Calu3 (cell line): ENCODE measurements at places on chromosomes 1 and 21.
A peak's percentile ranks its signal among the peaks of the same experiment; 100 is the strongest.

DNA sequence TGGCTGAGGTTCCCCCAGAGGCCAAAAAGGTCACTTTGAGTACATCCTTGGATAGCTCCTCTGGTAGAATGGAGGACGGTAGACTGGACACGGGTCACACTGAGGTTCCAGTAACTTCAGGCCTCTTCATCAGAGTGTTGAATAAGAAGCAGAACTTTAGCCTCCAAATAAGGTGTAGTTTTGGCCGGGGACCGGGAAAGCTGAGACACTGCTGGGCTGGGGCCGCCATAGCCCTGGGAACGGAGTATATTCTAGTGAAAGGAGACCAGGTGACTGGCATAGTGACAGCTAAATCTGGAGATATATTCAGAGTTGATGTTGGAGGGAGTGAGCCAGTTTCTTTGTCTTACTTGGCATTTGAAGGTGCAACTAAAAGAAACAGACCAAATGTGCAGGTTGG, 84.1 kb downstream of the EVA1C start:
- H3K27ac ChIP-seq, result no peak overlapping the region
- no peaks in the 10 kb centered on the region for H3K27me3 ChIP-seq
- no peak for DNase-seq
- H3K4me3 ChIP-seq, result no peak overlapping the region

GRCh38 chr1:172905452-172905851, 145.3 kb downstream of the TNFSF18 start:
- H3K4me1 ChIP-seq, result peaks cover 74% of the 10 kb centered on the region
- peaks cover 8% of the 10 kb centered on the region for H3K36me3 ChIP-seq
- no peaks in the 10 kb centered on the region for H3K27me3 ChIP-seq
- no peak overlapping the region for H3K4me3 ChIP-seq
- no peak for DNase-seq
- H3K27ac ChIP-seq, result no peak overlapping the region

DNA sequence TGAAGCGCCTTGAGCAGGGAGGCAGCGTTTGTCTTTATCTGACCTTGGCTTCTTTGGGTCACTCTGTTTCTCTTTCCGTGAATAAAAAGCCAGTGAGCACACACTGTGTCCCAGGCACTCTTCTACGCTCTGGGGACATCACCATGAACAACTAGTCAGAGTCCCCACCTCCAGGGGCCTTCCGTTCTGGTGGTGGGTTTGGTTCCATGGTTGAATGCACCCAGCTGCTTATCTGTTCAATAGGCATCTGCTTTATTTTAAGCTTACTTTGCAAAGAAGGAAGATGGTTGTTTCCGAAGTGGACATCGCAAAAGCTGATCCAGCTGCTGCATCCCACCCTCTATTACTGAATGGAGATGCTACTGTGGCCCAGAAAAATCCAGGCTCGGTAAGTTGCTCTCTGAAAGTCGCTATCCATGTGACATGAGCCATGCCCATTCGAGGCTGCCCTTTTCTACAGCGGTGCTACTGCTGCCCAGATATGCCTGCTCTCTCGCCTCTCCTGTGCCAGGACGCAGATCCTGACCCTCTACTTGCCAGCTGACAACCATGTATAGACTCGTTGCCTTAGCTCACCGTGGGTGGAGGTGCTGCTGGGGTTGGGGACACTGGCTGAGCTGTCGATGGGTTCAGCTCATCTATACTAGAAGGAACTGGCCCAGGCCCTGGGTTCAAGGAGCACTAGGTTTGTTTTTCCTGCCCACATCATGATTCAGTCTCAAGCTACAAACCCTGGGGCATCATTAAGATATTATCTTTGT, 5.9 kb downstream of the MX1 start:
- no peak overlapping the region for H3K4me3 ChIP-seq
- peaks cover 12% of the 10 kb centered on the region for H3K36me3 ChIP-seq
- H3K27me3 ChIP-seq, result no peaks in the 10 kb centered on the region
- no peaks in the 10 kb centered on the region for H3K4me1 ChIP-seq
- DNase-seq, result no peak

DNA sequence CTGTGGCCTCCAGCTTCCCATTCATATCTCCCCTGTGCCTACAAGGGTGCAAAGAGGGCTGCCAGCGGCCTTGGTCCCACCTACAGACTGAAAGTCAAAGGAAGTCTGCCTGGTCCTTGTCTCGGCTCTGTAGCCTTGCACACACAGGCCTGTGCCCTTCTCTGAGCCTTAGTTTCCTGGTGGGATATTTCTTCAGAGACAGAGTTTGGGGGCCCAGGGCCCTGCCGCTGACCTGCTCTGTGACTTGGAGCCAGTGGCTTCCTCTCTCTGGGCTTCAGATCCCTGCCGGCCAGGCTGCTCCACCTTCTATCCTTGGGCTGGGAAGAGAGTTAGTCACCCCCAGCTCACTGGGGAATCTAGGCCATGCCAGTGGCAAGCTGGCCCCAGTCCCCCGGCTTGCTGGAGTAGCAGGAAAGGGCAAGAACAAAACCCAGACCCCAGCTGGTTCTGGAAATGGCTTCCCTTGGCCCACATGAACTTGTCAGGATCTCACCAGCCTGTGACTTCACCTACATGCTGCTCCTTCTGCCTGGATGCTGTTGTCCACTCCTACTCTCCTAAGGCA, 1.0 kb upstream of the TMEM61 start:
- H3K4me1 ChIP-seq, result peaks cover 35% of the 10 kb centered on the region
- DNase-seq, result no peak
- peaks cover 20% of the 10 kb centered on the region for H3K27me3 ChIP-seq

GRCh38 chr1:145884675-145885074, 991 bp downstream of the ANKRD35 start:
- H3K36me3 ChIP-seq, result peaks cover 17% of the 10 kb centered on the region
- H3K27ac ChIP-seq, result no peak overlapping the region
- peak overlapping the region; percentile 43 for H3K4me3 ChIP-seq
- peaks cover 50% of the 10 kb centered on the region for H3K4me1 ChIP-seq

DNA sequence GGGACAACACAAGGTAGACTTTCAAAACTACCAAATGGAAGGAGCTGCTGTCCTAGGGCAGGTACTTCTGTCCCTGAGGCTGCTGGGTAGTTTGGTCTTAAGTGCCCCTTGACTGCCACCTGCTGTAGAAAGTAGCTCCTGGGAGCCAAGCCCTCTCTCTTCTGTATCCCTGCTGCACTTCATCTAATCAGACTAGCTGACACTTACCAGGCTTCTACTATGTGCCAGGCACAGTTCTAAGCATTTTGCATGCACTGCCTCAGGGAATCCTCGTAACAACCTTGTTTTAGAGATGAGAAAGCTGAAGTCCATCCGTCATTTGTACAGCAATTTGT, 15.9 kb upstream of the SRSF4 start:
- peaks cover 6% of the 10 kb centered on the region for H3K4me1 ChIP-seq
- H3K36me3 ChIP-seq, result peaks cover 33% of the 10 kb centered on the region
- H3K4me3 ChIP-seq, result no peak overlapping the region
- no peak overlapping the region for H3K27ac ChIP-seq
- no peaks in the 10 kb centered on the region for H3K27me3 ChIP-seq
- DNase-seq, result peak; percentile 42

DNA sequence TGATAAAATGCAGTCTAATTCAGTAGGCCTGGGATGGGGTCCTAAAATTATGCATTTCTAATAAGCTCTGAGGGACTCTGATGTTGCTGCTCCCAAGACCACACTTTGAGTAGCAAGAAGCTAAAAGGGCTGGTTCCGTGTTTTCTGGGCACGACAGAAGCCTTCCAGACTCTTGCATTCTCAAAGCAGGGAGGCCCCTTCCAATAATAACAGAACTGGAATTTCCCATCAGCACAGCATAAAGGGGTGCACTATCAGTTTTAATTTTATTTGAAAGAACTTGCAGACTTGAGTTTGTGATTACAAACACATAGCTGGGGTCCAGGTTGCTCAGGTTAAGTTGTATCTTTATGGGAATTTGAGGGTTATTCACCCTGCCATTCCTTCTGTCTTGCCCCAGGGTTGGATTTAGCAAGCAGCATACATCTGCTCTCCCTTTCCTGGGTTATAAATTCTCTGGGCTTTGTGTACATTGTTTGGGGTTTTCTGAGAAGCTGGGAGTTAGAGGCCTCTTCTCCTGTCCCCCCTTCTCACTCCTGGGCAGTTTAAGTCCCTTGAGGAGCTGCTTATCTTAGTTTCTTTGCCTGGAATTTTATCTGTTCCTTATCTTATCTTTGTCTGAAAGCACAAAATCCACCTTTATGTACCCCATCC, 94.2 kb upstream of the SLC2A1 start:
- H3K36me3 ChIP-seq, result no peaks in the 10 kb centered on the region
- no peaks in the 10 kb centered on the region for H3K4me1 ChIP-seq
- H3K27ac ChIP-seq, result no peak overlapping the region
- no peak for DNase-seq
- no peaks in the 10 kb centered on the region for H3K27me3 ChIP-seq

DNA sequence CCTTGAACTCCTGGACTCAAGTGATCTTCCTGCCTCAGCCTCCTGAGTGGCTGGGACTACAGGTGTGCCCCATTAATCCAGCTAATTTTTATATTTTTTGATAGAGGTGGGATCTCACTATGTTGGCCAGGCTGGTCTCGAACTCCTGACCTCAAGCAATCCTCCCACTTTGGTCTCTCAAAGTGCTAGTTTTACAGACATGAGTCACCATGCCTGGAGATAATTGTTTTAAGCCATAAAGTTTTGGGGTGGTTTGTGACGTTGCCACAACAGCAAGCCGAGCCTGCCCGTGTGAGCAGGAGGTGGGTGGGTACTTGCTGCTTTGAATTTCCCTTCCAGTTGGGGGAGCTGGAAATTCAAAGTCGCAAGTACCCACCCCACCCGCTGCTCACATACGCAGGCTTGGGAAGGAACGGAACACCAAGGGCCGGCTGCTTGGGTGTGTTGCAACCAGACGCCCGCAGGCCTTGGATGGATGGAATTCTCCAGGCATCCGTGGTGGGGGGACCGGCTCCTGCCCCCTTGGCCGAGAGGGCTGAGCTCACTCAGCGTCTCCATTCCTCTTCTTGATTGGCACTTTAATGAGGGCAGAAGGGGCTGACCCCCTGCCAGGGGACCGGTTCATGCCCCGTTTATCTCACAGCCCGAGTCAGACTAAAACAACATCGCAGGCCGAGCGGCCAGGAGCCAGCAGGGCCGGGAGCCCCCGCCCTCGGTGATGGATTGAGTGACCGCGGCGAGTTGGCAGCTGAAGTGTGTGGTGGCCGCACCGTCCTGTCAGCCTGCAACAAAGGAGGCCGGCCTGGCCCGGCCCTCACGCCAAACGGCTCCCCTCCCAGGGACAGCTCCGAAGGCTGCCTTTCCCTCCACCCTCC, 78.1 kb downstream of the DHRS3 start:
- peak overlapping the region; percentile 15 for H3K27ac ChIP-seq
- no peaks in the 10 kb centered on the region for H3K27me3 ChIP-seq
- no peak overlapping the region for H3K4me3 ChIP-seq
- peak; percentile 78 for DNase-seq
- H3K4me1 ChIP-seq, result peaks cover 47% of the 10 kb centered on the region

- no peak overlapping the region for H3K27ac ChIP-seq
- H3K4me1 ChIP-seq, result no peaks in the 10 kb centered on the region
- H3K36me3 ChIP-seq, result no peaks in the 10 kb centered on the region
- no peaks in the 10 kb centered on the region for H3K27me3 ChIP-seq
Observed at GRCh38 chr21:42533306-42533962, 19.8 kb downstream of the SLC37A1 start.

DNA sequence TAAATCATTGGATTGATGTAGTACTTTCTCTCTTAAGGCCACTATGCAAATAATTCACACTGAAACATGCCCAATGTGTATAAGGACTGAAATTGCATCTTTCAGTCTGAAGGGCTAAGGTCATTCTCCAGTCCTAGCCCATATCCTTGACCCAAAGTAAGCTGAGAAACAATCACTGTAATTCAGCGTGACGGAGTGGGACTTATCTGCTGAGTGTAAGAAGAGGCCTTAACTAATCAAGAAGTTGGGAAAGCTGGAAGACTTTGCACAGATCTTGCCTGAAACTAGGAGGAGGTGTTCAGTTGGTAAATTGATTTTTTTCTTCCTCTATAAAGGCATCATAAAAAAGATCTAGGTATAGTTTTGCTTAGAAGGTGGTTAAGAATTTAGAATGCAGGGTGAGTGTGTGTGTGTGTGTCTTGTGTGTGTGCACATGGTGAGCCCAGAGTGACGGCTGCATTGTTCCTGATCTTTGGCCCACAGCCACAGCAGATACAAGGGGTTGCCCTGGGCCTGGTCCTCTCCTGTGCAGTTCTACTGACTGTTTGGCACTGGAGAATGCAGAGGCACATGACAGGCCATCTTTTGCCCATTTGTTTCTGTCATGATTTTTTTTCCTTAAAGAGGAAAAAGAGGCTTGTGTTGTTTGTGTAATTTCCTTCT, 13.3 kb upstream of the PPP2R5A start:
- no peaks in the 10 kb centered on the region for H3K4me1 ChIP-seq
- no peaks in the 10 kb centered on the region for H3K27me3 ChIP-seq
- no peak for DNase-seq
- no peak overlapping the region for H3K4me3 ChIP-seq
- H3K36me3 ChIP-seq, result no peaks in the 10 kb centered on the region
- no peak overlapping the region for H3K27ac ChIP-seq

GRCh38 chr1:222880587-222880986, 65.7 kb downstream of the DISP1 start:
- H3K4me3 ChIP-seq, result no peak overlapping the region
- H3K36me3 ChIP-seq, result no peaks in the 10 kb centered on the region
- H3K27ac ChIP-seq, result no peak overlapping the region
- no peak for DNase-seq
- no peaks in the 10 kb centered on the region for H3K4me1 ChIP-seq

- no peak for DNase-seq
- no peak overlapping the region for H3K27ac ChIP-seq
- H3K36me3 ChIP-seq, result peaks cover 8% of the 10 kb centered on the region
- H3K4me1 ChIP-seq, result peaks cover 26% of the 10 kb centered on the region
- H3K4me3 ChIP-seq, result no peak overlapping the region
- H3K27me3 ChIP-seq, result no peaks in the 10 kb centered on the region
Observed at GRCh38 chr1:151708891-151709290, 7.7 kb downstream of the CELF3 start.

DNA sequence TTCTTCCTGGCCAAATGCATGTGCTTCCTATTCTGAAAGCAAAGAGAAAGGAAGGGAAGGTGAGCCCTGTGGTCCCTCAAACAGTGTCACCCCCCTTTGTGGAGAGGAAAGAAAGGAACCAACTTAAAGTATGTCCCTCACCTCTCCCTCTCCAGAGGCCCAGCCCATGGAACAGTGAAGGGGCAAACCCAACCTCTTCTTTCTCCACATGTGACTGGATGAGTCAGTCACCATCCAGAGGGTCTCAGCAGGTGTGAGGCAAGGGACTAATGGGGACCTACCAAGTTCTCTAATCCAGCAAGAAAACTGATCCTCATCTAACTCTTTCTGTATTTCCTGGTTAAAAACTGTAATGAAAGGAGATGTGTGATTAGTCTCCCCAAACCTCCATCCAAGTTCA, 145.7 kb downstream of the EDEM3 start:
- no peak overlapping the region for H3K4me3 ChIP-seq
- no peaks in the 10 kb centered on the region for H3K36me3 ChIP-seq
- no peaks in the 10 kb centered on the region for H3K27me3 ChIP-seq
- no peak for DNase-seq

GRCh38 chr1:182330303-182330702, 61.3 kb downstream of the GLUL start:
- H3K4me3 ChIP-seq, result no peak overlapping the region
- no peak overlapping the region for H3K27ac ChIP-seq
- H3K4me1 ChIP-seq, result no peaks in the 10 kb centered on the region
- peaks cover 12% of the 10 kb centered on the region for H3K27me3 ChIP-seq
- H3K36me3 ChIP-seq, result no peaks in the 10 kb centered on the region
